ENCODE measurements at places on chromosomes 1 and 21.
A peak's percentile ranks its signal among the peaks of the same experiment; 100 is the strongest.

DNA sequence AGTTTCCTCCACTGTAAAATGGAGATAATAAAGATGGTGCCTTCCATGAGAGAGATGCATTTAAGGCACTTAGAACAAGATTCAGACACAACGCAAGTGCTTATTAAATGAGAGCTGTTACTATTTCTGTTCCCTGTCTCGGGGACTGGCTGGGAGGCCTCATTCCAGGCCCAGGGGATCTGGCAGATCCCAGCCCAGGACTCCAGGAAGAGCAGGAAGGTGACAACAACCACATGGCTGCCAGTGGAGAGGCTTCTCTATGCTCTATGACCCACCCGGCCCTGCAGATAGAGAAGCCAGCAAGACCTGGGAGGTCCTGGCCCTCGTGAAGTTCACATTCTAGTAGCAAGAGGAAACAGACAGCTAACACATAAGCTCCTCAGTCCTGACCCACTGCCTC is 175.5 kb downstream of the ACTL8 start:
- DNase-seq, result no peak

- DNase-seq, result no peak
Measured at GRCh38 chr1:184162281-184162680, 110.8 kb downstream of the TSEN15 start.

DNA sequence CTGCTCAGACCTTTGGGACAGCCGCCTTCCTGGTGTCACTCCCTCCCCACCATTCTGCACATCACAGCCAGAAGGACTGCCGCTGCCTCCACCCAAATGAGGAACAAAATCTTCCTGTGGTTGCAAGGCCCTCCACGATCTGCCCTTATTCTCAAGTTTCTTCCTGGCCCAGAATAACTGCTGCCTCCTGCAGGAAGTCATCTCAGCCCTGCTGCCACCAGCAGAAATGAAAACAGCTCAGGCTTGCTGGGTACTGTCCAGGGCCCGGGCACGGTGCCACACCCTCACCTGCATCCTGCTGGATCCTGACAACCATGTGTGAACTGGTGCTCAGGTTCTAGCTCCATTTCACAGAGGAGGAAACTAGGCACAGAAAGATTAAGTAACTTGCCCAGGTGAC is 2.8 kb downstream of the CLDN19 start:
- peak; percentile 91 for DNase-seq

- DNase-seq, result no peak
Measured at GRCh38 chr1:67741121-67741520, 56.1 kb downstream of the GADD45A start.

- DNase-seq, result no peak
Measured at GRCh38 chr1:179871940-179872339, 5.7 kb downstream of the TOR1AIP2 start.

DNA sequence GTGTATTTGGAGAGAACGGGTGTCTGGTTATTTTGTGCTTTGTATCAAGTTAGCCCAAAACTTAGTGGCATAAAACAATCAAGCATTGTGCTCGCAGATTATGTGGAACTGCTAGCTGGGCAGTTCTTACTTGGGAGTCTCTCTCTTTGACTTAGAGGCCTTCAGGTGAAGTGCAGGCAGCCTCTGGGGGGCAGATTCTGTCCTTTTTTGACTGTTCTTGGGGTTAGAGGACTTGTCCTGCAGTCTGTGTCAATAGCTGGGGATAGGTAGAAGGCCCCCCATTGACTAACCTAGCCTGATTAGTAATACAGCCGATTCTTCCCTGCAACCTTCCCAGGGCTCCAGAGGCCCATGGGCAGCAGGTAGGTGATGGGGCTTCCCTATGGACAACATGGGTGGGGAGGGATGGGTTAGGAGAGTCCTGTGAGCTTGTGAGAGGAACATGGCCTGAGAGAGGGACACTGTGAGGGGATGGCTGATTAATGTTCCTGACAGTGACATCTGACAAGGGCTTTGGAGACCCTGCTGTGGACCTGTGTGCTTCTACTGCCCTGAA is 37.2 kb upstream of the ACOT11 start:
- no peak for DNase-seq

GRCh38 chr1:8323706-8324105 is 5.8 kb downstream of the SLC45A1 start:
- DNase-seq, result no peak

DNA sequence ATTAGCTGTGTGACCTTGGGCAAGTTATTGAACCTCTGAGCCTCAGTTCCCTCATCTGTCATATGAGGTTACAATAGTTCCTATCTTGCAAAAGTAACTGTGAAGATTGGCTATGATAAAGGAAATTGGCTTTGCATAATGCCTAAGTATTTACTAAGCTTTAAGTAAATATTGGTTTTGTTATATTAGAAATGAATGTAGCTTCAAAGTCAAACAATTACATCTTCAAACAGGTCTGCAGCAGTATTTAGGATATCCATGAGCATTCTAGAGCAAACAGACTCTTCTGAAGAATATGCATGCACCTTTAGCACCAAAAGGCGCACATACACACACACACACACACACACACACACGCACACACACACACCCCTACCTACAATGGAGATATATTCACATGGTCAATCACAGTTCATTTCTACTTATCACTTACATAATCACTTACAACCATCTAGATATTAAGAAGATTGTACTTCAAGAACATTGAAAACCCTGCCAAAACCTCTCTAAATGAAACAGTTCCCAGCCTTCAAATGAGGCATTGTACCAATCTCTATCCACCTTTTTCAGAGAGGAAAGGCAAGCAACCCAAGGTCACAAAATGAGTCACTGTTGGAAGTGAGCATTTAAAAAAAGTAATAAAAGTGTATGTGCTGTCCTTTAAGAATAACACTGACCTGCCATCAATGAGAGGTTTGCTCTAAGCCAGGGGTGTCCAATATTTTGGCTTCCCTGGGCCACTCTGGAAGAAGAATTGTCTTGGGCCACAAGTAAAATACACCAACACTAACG is 13.4 kb upstream of the FAM43B start:
- DNase-seq, result no peak

DNA sequence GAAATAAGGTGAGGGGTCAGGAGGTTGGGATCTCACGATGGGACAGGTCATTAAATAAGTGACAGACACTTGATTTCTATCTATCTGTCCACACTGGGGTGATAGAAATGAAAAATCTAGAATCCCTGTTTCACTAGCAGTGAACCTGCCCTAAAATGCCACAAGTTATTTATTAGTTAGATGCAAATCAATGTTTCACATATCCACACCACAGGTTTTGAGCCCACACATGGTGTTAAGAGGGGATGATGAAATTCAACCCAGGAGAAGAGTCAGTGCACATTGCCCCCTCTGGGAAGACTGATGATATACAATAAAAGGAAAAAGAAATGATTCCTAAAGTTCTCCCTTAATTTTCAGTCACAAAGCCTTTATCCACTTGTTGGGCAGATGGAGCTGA is 10.1 kb upstream of the NTPCR start:
- no peak for DNase-seq

DNA sequence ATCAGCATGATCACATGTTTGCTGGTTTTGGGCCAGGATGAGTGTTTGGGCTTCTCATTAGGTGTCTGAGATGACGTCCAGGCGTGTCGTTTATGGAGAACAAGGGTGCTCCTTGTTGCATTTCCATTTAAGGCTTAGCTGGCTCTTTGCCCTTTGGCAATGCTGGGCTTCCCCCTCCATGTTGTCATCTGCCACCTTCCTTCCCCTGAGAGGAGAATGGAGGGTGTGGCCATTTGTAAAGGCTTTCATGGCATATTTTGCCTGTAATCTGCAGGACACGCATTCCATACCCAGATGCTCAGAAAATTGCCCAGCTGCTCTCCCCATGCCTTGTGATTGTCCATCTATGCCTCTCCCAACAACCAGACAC is 27.7 kb downstream of the PKP1 start:
- no peak for DNase-seq

GRCh38 chr21:34367320-34367935 is 3.6 kb downstream of the KCNE2 start:
- DNase-seq, result peak; percentile 80

GRCh38 chr1:46342084-46342656 is 1.6 kb downstream of the NSUN4 start:
- DNase-seq, result no peak

DNA sequence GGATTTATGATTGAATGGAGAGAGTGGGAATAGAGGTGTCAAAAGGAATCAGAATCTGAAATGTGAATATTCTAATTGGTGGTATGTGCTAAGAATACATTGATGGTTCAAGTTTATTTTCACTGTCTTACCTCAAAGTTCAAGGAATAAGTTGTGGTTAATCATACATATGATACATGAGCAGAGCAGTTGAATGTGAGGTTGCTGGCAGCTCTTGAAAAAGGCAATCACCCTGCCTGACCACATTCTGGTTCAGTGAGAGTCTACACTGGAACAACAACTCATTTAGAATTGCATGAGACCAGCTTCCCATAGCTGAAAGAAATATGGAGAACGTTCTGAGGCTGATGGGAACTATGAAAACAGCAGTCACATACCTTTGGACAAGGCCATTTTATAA is 68.3 kb upstream of the ARHGAP29 start:
- no peak for DNase-seq

GRCh38 chr1:204409123-204409522 is 2.5 kb downstream of the PPP1R15B start:
- peak; percentile 49 for DNase-seq

GRCh38 chr1:27423709-27424108 is 31.3 kb downstream of the GPR3 start:
- DNase-seq, result no peak

- no peak for DNase-seq
Measured at GRCh38 chr1:230599926-230600656, 42.2 kb upstream of the COG2 start.

DNA sequence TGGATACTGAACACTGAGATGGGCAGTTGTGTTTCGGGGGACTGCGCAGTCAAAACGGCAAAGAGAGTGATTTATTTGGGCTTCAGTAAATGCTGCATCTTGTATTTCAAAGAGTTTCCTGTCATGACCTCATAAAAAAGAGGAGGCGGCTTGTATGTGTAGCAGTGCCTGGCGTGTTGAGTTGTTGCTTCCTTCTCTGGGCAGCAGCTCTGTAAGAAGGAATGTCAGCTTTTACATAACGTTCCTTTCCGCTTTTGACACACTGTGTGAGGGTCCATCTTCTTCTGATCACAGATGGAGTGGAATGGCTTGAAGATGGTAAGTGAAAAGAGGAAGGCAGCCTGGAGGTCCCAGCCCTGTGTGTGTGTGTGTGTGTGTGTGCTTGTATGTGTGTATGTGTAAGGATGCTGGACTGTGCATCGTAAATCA is 941 bp downstream of the ELAVL4 start:
- no peak for DNase-seq

DNA sequence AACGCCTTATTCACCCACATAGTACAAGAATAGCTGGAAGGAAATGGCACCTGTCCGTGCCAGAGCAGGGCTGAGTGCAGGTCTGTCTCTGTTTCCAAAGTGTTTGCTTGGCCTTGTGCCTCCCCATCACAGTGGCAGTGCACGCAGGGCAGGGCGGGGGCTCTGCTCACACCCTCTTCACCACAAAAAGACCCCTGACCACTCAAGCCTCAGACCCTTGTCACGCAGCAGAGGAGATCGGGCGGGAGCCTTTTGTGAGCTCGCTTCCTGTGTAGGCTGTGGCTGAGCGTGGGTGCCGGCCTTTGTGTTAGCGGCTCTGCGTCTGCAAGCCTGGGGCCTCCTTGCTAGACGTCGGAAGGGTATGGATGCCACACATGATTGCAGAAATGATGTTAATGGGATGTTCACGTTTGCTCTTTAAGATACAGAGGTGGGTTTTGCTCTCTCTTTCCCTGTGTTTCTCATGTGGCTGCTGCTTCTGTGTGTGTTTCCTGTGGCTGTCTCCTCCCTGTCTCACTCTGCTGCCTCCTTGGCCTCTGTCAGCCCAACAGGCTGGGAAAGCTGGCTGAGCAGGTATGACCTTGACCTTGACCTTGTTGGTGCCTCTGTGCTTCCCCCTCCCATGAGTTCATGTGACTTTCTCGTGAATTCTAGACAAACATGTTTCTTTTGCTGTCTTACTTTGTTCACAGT is 45.4 kb downstream of the S100B start:
- DNase-seq, result no peak

DNA sequence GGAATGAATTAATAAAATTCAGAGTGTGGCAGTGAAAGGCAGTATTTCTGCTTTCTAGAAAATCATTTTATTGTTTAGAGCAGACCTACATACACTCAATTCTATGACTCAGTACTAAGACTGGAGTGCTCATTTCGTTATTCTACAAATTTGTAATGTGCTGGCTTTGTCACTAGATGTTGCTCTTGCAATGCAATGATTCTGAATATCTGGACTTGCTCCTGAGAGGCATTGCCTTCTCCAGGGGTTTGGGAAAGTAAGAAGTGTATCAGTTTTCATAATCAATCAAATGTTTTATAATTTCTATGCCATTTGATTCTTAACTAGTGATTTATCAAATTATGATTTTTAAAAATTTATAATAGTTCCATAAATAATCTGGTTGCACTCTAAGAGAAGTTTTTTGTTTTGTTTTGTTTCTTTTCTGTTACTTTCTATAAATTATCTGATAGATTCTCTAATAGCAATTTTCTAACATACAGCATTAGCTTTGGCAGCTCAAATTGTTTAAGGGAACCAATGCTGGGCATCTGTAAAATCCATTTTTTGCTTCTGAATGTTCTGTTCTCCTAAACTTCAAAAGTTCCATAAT is 280.5 kb upstream of the SGIP1 start:
- peak; percentile 81 for DNase-seq

DNA sequence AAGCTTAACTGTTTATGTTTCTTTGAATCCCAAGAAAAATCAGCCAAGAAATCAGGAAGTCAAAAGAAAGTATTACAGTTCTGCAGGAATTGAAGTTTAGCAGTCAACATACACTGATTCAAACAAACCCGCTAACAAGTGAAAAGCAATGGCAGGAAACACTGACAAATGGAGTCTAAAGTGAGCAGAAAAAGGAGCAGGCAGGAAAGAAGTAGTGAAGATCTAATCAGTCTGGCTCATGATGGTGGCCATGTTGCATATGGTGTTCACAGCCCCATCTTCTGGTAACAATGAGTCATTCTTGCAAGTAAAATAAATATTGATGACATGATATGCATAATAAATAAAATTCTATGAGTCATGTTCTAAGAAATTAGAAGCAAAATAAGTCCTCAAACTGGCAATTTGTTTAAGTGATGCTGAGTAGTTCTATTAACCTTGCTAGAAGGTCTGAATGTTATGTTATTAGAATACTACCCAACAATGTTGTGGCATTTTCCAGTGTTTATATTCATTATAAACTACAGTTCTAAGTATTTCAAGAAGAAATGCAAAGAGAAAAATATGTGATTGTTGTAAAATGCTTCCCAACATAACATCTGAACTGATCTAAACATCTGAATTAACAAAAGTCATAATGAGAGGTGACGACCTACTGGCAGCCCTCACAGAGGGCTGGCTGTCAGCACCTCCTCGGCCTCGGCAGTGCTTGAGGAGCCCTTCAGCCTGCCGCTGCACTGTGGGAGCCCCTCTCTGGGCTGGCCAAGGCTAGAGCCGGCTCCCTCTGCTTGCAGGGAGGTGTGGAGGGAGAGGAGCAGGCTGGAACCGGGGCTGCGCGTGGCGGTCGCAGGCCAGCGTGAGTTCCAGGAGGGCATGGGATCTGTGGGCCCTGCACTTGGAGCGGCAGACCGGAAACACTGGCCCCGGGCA is 5.7 kb upstream of the ACBD6 start:
- no peak for DNase-seq

GRCh38 chr1:206909883-206910318 is 11.8 kb downstream of the FCMR start:
- DNase-seq, result no peak

GRCh38 chr1:176656257-176656995 is 193.5 kb downstream of the PAPPA2 start:
- no peak for DNase-seq

Measured in AML-193 (cell line).